Right ventricle myocardium superior (tissue), 1 donor: ENCODE measurements at places on chromosomes 6 and 20.

- DNase-seq, result no peak
Observed at GRCh38 chr6:137218473-137218916, 690 bp downstream of the IFNGR1 start.

- DNase-seq, result no peak
Observed at GRCh38 chr20:56897958-56898349, 268.8 kb downstream of the TFAP2C start.

DNA sequence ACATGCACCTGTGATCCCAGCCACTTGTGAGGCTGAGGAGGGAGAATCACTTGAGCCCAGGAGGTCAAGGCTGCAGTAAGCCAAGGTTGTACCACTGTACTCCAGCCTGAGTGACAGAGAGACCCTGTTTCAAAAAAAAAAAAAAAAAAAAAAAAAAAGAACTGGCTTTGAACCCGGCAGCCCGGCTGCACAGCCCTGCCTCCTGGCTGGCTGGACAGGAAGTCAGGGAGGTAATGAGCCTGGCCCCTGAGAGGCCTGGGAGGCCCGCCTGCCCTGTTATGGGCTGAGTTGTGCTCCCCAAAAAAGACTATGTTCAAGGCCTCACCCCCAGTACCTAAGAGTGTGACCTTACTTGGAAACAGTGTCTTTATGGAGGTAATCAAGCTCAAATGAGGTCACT is 65.6 kb downstream of the ABHD12 start:
- DNase-seq, result no peak

DNA sequence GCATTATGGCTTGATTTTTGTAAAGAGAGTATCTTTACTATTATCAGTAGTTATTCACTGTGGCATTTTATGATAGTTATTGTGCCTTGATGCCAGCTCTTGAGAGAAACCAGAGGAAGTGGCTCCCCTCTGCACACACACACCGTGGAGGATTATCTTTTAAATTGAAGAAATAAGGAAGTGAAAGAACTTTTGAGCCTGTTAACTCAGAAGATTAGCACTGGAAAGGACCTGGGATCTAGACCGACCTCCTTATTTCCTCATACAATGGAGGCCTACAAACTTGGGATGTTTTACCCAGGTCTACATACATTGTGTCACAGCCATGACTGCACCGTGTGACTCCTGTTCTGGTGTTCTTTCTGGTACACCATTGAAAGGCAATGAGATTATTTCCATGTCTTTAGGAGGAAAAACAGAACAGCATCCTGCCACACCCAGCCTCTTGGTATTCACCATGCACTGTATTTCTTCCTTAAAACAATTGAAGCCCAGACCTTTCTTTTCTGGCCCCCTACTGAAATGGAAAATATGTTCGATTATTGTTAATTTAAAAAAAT is 40.6 kb downstream of the HECA start:
- no peak for DNase-seq
